Caki2 (cell line): ENCODE measurements at places on chromosomes 7 and 10.

DNA sequence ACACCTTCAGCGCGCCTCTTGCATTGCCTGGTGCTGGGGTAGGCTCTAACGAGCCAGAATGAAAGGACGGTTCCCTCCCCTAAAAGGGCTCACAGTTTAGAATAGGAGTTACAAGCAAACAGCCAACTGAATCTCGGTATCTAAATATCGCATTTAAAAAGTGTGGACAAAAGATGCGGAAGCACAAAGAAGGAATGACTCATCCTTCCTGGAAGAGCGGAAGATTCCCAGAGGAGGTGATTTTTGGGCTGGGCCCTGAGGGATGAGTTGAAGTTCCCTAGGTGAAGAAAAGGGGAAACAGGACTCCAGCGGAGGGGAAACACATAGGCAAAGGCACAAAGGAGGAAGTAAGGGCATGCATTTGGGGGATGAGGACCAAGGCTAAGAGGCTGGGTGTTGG, 29.9 kb downstream of the SRRM3 start:
- DNase-seq = no peak

- no peak for DNase-seq
Observed at GRCh38 chr7:12866207-12866606, 178.8 kb downstream of the ARL4A start.

GRCh38 chr7:136693166-136694119, 175.0 kb upstream of the CHRM2 start:
- no peak for DNase-seq

DNA sequence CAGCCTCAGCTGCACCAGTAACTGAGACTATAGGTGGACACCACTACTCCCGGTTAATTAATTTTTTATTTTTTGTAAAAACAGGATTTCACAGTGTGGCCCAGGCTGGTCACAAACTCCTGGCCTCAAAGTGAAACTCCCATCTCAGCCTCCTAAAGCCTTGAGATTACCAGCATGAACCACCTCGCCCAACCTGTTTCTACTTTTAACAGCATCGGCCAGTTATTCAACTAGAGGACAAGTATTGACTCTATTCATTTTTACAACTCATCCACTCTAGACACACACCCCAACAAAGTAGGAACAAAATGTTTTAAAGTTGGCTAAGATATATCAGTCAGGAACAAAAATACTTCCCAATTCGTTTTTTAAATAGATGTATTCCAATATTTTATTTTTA, 334.8 kb downstream of the PARD3 start:
- no peak for DNase-seq

GRCh38 chr10:131266936-131267813, 44.3 kb downstream of the TCERG1L start:
- DNase-seq = no peak

- DNase-seq = peak; percentile 41
Observed at GRCh38 chr7:4725014-4725849, 43.1 kb downstream of the FOXK1 start.

DNA sequence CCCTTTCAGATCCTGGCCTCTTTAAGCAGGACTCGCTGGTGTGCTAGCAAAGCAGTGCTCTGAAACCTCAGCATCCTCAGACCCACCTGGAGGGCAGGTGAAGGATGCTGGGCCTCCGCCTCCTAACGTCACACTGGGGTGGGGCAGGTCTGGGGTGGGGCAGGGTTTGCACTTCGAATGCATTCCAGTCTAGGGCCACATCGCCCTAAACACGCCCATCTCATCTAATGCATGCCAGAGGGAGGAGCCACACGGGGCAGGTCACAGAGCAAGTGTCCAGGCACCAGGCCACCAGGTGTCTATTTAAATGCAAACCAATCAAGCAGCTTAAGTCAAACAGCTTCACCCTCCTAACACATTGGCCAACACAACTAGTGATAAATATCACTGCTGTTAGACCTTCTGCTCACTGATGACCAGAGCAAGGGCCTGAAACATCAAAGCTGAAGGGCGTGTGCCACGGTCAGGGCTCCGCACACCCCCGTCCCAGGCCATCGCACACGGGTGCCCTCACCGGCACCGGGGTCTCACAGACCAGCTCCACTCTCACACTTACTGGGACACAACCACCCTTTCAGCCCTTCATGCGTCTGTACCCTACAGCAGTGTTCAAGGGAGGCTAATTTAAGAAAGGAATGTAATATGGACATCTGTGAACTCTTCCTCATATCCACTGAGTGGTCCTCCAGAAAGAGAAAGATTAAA, 47.1 kb downstream of the DIP2C start:
- no peak for DNase-seq

- DNase-seq = no peak
Observed at GRCh38 chr10:92420546-92421275, 129.7 kb downstream of the MARCHF5 start.

DNA sequence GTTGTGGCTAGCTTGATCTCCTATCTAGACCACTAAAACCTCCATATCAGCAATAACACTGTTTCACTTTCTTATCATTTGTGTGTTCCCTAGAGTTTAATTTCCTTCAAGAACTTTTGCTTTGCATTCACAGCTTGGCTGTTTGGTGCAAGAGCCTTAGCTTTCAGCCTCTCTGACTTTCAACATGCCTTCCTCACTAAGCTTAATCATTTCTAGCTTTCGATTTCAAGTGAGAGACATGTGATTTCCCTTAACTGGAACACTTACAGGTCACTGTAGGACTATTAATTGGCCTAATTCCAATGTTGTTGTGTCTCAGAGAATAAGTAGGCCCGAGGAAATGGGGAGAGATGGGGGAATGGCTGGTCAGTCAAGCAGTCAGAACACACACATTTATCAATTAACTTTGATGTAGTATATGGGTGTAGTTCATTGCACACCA, 10.6 kb upstream of the BPGM start:
- DNase-seq = peak; percentile 26

DNA sequence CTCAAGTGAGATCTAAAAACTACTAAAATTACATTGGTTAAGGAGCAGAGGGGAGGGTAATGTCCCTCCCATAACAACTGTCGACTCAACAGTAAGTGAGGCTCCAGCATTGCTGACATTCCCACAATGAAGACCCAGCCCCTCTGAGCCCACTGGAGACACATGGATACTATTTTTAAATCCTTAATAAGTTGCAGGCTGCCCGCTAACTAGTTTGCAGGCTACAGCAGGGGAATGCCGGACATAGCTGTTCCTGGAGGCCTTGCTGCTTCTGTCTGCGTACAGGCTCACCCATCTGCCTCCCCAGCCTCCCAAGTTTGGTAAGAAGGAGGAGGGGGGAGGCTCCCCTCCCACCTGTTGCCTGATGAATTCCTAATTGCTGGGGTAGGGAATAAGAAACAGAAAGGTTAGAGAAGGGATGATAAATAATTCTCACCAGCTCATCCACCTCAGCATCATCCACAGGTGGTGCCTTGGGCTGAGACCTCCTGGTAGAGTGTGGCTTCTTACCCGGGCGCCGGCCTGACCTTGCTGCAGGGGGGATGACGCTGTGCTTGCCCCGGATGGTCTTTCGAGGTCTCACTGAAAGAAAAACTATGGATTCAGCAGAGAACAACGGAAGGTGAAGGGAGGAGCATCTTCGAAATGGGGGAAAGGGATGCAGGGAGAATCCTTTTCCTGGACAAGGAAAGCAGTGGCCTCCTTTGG, 10.1 kb downstream of the FZD9 start:
- DNase-seq = no peak

DNA sequence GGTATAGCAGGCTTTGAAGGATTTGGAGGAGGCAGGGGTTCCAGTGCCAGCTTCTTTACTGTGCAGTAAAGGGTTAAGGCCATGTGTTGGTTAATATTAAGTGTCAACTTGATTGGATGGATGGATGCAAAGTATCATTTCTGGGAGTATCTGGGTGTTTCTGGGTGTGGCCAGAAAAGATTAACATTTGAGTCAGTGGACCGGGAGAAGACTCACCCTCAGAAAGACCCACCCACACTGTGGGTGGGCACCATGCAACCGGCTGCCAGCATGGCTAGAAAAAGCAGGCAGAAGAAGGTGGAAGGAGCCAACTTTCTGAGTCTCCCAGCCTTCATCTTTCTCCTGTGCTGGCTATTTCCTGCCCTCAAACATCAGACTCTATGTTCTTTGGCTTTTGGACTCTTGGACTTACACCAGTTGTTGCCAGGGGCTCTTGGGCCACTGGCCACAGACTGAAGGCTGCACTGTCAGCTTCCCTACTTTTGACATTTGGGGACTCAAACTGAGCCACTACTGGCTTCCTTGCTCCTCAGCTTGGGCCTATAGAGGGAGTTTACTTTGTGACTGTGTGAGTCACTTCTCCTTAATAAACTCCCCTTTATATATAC, 6.8 kb upstream of the TRUB1 start:
- DNase-seq = peak; percentile 79

GRCh38 chr7:108468246-108468645, 12.0 kb upstream of the NRCAM start:
- DNase-seq = no peak

DNA sequence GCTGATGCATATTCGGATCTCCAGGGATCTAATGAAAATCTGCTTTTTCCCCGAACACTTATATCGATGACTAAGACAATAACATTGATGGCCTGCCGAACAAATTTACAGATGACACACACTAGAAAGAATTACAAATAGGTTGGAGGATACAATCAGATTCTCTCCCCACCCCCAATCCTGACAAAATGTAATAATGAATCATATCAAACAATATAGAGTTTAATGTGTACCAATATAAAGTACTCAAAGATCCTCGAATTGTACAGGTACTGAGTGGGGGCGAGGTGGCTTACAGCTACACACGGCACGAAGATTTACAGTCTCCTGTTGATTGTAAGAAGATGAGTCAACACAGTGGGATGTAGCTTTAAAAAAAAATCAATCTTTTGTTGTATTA, 182.7 kb upstream of the MKLN1 start:
- DNase-seq = no peak

DNA sequence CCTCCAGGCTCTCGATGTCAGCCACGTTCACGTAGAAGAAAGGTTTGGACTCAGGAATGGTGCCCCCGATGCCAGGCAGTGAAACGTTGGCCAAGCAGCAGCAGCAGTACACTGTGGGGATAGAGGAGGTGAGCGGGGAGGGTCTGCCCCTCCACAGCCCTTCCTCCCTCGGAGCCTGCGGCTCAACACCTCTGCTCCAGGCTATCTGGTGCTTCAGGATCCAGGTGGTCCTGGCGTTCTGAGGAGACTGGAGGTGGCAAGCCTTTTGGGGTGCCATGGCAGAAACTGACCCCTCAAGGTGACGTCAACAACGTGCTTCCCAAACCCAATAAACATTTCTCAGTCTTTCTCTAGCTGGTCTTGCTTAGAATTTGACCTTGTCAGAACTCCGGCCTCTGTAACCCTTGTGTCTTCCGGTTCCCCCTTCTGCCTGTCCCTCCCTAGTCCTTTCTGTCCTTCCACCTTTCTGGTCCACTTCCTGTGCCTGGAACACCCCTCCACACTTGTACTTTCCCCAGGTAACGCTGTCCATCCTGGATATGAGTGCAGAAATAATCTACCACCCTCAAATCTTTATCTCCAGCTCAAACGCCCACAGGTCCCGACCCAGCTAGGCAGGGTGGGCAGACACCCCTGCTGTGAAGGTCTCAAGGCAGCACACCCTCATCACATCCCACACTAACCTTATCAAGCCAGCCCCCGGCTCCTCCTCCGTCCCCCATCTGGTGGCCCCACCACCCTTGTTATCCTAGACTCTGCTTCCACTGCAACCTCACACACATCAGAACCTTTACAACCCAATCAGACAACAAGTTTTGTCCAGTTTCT, 36.5 kb downstream of the DENND11 start:
- no peak for DNase-seq

- DNase-seq = no peak
Observed at GRCh38 chr10:44492678-44493077, 107.8 kb upstream of the CXCL12 start.

DNA sequence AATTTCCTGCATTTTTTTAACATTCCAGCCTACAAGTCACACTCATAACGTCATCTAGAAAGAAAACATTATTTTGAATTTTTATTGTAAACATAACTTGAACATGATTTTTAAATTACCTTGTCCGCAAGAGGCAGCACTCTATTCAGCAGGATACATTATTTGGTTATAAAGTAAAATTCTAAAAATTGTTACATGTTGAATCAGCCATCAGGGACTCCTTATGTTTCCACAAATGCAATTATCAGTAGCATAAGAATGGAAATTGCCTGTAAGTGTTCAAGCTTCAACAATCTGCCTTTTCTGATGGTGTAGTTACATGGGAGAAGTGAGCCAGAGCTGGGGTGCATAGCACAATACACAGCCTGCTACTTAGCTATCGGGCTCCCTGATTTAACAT, 97.5 kb downstream of the ZNF365 start:
- DNase-seq = no peak

DNA sequence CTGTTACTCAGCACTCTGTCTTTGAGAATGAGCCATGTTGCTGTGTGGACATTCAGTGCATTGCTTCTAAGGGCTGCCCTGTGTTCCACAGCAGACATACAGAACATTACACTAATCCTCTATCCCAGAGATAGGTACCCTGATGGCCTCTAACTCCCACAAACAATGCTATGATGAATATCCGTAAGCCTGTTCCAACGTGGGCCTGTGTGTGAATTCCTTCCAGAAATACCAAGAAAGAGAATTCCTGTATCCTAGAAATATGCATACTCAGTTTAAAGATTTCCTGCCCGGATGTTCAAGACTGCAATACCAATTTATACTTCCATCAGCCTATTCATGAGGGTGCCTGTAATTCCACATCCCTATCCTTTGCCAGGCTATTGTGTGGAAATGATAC, 21.3 kb upstream of the ST8SIA6 start:
- no peak for DNase-seq

DNA sequence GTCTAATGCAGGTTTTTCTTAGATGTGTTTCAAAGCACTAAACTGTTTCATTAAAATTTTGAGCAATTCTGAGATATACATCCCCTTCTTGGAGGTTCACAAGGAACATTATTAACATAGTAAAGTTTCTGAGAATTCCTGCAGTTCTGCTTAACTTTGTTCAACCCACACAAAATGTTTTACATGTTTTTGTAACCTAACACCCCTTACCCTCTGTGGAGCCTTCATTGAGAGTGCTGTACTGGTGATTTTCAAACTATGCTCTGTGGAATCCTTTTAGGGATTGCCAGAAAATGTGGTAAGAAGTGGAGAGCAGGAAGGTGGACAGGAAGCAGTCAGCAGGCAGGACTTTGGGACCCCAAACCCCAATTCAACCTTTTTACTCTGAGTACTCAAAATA, 53.6 kb upstream of the ABCB5 start:
- no peak for DNase-seq

- DNase-seq = no peak
Observed at GRCh38 chr7:16317406-16317805, 103.9 kb downstream of the CRPPA start.

DNA sequence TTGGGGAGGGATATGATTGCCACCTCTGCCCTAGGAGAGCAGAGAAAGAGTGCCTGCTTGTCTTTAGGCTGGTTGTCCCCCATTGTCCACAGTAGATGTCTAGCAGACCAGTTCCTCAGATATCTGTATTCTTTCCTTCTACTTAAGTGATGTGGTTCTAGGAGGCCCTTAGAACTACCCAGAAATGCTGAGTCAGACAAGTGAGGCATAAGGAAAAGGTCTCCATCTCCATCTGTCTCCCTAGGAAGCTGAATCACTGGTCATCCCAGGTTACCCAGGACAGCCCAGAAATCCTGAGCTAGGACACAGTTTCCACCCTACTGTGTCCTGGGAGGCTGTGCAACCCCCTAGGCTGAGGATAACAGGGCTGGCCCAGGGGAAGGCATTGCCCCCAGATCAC, 93.4 kb upstream of the INHBA start:
- no peak for DNase-seq
